Activated CD4-positive, alpha-beta T cell treated with anti-CD3 and anti-CD28 coated beads for 24 hours (primary cell): ENCODE measurements at places on chromosomes 16 and 17.

DNA sequence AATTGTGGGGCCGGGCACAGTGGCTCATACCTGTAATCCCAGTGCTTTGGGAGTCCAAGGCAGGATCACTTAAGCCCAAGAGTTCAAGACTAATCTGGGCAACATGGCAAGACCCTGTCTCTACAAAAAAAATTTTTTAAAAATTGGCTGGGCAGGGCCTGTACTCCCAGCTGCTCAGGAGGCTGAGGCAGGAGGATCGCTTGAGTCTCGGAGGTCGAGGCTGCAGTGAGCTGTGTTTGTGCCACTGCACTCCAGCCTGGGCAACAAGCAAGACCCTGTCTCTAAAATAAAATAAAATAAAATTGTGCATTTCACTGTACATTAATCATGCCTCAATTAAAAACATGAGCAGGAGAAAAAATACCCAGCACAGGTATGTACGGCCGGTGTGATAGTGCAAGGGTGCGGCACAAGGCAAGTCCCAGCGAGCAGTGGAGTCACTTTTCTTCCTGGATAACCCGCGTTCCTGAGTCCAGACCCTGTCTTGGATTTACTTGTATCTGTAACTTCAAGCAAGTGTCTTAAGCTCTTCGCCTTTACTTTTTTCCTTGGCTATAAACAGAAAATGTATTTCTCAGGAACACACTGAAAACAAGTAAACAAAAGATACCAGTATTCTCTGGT lies 11.4 kb downstream of the ZDHHC7 start:
- no peak for DNase-seq

GRCh38 chr16:78987666-78988065 lies 612.9 kb downstream of the MAF start:
- no peak for DNase-seq

DNA sequence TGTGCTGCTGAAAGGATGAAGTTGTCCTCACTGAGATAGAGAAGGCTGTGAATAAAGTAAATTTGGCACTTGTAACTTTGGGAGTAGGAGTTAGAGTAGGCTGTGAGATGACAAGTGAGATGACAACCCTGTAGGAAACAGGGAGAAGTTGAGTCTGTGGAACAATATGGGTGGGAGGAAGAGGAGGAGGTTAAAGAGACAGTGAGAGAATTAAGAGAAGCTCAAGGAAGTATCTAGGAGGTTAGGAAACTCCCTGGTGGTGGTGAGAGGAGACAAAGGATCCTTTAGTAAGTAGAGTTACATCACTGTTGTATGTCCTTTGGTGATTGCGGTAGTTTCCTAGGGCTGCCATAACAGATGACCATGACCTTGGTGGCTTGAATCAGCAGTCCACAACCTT lies 10.7 kb upstream of the HSD17B2 start:
- no peak for DNase-seq

- DNase-seq, result no peak
These were observed 104.4 kb downstream of the IRX5 start for GRCh38 chr16:55035029-55035428.

GRCh38 chr17:56700919-56701420 lies 107.5 kb downstream of the NOG start:
- DNase-seq, result no peak

- DNase-seq, result no peak
These were observed 11.7 kb upstream of the MNT start for GRCh38 chr17:2412561-2413021.

- no peak for DNase-seq
These were observed 12.3 kb downstream of the CDH1 start for GRCh38 chr16:68749432-68749831.

DNA sequence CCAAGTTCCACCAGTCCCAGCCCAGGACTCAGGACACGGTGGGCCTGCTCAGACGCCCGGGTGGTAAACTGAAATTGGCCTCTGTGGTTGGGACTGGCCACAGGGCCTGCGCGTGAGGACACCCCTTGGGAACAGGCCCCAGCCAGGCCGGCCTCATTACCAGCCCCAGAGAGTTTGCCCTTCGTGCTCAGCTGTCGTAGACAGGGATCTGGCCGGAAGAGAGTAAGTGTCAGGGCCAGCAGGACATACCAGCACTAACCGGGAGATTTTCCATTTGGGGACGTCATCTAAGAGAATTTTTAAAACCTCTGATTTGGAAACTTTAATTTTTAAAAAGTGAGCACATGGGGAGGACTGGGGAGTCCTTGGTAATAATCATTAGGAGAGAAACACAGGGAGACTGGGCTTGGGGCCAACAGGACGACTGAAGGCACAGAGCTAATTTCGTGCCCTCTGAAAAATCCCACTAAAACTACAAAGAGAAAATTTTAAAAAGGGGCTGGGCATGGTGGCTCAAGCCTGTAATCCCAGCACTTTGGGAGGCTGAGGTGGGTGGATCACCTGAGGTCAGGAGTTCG lies 2.4 kb upstream of the RBFOX3 start:
- no peak for DNase-seq

GRCh38 chr16:12087901-12088421 lies 111.4 kb downstream of the SNX29 start:
- DNase-seq, result no peak

DNA sequence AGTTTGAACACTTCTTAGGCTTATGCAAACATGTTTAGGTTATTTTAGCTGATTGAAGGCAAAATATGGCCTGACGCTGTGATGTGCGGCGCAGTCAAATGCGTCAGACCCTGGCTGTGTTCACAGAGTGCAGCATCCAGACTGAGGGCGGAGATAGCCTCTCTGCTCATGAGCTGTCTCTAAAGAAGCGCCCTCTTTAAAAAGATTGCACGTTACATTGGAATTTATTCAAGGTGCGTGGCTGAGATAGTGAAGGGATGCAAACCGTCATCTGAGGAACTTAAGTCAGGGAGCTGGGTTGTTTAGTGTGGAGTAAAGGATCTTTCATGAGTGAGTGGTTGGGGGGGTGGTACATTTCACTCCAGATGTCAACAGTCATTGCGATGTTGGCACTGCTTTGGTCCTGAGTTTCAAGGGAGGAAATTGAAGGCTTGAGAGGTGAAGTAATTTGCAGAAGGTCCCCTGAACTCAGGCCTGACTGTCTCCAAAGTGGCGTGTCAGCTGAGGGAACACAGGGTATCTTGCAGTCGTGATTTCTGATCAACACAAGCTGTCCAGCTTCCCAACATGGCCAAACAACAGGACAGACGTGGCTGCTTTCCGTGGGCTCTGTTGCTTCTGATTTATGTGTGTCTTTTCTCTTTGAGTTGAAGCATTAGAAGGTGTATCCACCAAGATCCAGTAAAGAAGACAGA lies 33.4 kb downstream of the RPTOR start:
- no peak for DNase-seq

DNA sequence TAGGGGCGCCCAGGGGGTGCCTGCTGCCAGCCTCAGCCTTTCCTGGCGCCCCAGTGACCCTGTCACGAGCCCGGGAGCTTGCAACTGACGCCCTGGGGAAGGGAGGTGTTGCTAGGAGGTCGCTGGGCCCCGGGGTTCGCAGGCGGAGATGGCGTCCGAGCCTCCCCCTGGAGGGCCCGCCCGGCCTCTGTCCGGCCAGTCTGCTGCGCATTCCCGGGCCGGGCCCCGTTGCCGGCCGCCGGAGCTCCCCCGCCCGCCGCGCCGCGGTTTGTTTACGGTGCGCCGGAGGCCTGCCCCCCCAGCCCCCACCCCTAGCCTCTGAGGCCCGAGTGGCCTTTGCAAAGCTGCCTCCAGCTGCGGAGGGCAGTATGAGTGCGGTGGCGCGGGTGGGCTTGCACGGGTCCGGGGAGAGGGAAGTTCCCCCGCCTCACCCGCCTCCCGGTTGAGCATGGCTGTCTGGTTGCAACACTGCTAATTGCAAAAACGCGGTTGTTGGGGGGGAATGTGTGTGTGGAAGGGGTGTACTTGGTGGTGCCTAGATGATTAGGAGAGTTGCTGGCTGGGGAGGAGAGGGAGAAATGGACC lies 514 bp downstream of the THRA start:
- no peak for DNase-seq
